ENCODE measurements at places on chromosomes 1 and 21.
A peak's percentile ranks its signal among the peaks of the same experiment; 100 is the strongest.

DNA sequence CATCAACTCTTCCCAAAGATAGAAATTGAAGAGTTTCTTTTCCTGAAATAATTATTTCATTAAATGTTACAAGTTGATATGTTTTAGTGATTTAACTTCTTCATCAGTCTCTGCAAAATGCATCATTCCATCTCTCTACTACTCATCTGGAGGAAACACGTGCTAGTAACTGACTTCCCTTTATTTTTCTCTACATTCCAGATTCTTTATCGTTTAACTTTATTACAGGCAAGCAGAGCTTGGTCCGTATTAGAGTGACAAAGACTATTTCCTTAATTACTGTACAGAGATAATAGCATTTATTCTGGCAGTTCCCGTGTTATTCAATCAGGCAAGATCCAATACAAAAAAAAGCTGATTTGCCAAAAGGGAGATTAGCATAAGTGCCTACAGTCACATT lies 88.6 kb downstream of the TM2D1 start:
- no peak for DNase-seq

GRCh38 chr1:185442050-185442449 lies 125.0 kb upstream of the IVNS1ABP start:
- DNase-seq: no peak

DNA sequence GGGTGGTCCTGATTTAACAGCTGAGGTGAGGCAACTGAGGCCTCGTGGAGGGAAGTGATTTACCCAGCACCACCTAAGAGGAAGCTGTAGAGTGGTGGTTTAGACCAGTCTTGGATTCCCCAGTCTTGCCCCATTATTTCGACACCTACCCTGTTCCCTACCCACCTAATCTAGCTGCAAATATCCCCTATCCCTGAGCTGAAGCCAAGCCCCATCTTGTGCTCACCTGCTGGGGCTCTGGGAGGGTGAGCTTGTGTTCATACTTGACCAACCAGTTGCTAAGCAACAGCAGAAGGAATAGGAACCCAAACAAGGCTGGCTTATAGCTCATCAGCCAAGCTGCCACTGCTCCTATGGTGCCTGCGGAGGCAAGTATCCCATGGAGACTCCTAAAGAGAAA lies 2.0 kb downstream of the TEX46 start:
- peak; percentile 16 for DNase-seq

DNA sequence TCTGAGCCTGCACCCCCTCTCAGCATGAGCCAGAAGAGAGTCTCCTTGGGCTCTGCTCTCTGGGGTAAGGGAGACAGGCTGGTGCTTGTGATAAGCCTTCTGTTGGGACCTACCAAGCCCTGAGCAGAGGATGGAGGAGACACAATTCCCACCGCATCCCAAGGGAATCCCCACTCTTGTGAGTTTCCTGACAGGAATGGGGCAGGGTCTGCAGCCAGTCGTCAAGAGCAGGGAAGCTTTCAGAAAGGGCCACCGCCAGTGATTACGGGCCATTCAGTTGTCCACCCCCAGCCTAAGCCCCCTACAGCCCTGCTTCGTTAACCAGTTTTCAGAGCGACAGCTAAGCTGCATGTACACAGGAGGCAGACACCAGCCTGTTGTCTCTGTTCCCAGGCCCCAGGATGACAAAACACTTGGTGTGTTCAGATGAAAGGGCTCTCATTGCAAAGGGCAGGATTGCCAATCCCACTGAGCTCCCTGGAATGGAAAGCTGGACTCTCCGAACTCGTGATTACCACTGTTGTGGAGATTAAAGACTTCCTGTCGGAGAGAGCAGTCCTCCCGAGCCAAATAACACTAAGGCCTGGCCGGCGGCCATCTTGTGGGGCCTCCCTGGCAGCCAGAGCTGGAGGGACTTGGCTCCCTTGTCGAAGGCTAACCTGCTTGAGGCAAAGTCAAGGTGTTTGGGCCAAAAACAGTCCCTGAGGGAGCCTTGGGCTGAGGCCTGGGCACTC lies 37.4 kb upstream of the SLC30A1 start:
- no peak for DNase-seq

DNA sequence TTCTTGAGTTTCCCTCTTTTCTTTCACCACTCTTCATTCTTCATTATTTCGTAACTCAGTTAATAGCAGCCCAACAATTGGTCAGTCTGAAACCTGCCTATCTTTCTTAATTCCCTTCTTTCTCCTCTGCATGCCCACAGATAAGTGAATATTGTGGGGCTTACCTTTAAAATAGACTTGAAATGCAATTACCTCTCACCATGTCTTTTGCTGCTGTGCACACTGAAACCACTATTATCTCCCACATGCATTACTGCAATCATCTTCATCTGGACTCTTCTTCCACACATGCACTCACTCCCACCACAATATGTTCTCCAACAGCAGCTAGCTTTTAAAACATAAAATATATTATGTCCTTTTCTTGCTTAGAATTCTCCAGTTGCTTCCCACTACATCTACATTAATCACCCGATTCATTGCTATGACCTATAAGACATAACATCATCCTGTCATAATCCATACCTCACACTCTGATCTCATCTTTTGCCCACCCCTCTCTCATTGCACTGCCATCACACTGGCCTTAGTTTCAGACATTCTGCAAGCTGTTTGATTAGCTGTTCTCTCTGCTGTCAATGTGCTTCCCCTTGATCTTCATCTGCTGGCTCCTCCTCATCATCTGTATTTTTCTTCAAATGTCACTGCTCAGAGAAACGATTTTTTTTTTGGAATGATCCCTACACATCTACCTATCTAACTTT lies 304.8 kb downstream of the PTPRC start:
- no peak for DNase-seq

- no peak for DNase-seq
Observed at GRCh38 chr1:150553392-150554085, 4.3 kb downstream of the ADAMTSL4 start.

- DNase-seq: no peak
Observed at GRCh38 chr1:182611326-182611725, 7.1 kb upstream of the RGS16 start.

DNA sequence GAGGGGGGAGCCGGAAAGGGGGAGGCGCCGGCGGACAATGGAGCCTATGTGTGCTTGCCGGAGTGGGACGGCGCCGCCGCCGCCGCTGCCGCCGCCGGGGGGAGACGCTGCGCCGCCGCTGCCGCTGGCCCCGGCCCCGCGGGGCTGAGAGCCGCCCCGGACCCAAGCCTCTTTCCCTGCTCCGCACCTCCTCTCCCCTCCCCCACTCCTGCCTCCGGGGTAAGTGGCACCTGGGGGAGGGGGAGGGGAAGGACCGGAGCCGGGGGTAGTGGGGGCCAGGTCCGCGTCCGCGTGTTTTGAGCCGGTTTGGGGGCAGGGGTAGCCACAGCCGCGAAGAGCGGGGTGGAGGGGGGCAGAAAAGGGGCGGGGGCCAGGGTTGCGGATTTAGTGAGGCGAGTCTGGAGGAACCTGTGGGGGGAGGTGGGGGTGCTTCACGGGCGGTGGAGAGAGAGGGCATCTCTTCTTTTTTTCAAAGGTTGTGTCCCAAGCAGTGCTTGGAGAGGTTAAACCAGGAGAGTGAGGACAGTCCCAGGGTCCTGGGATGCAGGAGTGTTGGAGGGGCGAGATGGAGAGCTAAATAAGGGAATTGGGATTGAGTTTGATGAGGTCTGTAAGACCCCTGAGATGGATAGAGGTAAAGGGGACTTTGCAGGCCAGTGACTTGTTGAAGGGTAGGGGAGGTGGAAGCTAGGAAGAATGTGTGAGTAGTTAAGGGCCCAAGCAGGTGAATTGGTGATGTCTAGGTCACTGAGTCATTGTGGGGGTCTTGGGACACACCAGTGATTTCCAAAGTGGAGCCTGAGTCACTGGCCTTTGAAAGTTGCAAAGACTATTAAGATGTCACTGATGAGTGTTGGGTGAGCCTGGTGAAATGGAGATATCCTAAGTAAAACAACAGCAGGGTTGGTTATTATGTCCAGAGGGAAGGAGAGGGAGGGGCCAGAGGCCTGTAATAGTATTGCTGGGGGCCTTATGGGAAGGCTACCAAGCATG lies 59.1 kb downstream of the BCL9 start:
- DNase-seq: peak; percentile 48

GRCh38 chr21:17612023-17612564 lies 607 bp downstream of the BTG3 start:
- DNase-seq: peak; percentile 35

All from ACHN (cell line).